NCI-H187 (cell line): ENCODE measurements at places on chromosomes 7 and 10.

GRCh38 chr10:123380491-123381085 lies 226.4 kb downstream of the BUB3 start:
- DNase-seq: no peak

GRCh38 chr10:86363833-86364490 lies 2.6 kb downstream of the GRID1 start:
- DNase-seq: no peak

GRCh38 chr7:47516386-47516785 lies 65.5 kb downstream of the TNS3 start:
- no peak for DNase-seq

DNA sequence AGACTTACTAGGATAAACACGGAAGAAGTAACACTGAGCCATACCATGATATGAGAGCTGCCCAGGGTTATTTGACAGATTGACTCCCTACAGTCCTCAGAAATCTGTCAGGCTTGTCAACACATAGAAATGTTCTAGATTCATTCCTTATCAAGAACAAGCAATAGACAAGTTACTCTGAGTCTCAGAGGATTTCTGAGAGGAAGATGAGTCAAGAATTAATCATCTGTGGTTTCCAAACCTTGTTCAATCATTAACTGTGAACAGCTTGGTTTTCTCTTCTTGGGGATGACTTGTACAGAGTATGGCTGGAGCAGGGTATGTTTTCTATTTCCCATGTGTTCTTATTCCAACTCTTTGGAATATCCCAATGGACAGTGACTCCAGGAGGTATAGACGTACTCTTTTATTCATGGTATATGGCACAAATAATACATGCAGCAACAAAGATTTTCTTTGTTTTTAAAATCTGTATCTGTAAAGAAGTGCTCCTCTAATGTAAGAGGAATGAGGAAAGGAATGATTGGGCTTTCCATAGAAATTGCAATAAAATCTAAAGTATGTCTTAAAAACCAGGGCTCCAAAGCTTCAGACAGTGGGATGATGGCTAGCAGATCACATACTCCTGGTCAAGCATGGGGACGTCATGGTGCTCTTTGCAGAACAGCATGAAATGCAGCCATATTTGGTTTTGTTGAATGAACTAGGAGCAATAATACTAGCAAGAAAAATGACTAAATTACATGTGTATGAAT lies 11.9 kb upstream of the SFR1 start:
- DNase-seq: no peak

DNA sequence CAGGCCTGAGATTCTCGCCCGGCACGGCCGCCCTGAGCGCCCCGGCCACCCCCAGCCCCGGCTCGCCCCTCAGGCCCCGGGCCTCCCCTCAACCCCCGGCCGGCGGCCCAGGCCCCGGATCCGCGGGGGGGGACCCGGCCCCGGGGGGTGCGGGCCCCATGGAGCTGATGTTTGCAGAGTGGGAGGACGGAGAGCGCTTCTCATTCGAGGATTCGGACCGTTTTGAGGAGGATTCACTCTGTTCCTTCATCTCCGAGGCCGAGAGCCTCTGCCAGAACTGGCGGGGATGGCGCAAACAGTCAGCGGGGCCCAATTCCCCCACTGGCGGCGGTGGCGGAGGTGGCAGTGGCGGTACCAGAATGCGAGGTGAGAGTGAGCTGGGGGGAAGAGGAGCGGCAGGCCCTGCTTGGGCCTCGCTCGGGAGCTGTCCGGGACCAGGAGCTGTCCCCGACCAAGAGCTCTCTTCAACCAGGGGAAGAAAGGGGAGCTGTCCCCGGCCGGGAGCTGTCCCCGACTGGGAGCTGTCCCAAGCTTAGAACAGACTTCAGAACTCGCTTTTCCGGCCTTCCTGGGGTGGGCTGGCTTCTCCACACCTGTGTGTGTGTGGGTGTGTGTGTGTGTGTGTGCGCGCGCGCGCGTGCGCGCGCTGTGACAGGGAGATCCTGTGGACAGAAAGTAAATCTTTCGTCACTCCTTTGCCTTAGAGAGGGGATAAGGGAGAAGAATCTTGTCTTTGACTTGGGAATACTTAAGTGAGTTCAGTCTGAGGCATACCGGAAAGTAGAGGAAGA lies 510 bp downstream of the ZSWIM8 start:
- DNase-seq: no peak

DNA sequence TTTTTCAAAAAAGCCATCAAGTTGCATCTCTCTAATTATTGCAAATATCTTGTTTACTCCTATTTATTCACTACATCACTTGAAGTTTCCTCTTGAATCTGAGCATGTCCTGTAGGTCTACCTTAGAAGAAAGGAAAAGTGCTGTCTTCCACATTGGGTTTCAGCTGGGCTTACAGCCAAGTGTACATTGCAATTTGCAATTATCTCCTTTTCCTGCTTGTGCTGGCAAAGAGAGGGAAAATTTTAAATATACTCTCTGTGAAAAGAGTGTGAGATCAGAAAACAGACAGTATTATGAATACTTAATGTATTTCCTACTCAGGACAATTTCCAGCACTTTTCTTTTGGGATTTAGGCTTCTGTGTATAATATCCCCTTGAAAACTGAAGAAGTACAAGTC lies 839.7 kb downstream of the CNTNAP2 start:
- no peak for DNase-seq

DNA sequence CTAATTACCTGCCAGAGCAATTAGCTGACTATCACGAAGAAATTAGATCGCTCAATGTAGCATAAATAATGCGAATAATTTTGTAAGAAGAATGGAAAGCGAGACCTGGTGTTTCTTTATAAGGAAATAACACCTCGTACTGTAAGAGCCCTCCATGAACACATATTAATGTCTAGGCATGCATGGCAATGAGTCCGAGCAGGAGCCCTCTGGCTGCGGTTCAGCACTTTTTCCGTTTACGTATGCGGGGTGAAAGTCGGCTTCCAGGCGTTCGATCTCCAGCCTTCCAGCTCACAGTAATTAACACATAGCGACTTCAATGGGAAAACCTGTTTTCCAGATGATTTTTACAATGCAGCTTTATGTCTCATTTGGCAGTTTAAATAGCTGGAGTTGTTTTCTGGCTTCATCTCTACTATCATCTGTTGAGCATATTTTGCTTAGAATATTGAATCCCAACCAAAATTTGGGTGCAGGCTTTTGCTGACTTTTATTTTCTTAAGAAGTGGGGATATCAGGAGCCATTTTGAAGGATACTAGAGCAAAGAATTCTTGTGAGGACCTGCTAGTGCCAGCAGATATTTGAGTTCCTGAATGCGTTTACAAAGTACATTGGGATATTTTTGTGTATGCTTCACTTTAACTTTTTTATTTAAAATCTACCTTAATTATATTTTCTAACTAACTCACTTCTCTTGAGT lies 7.2 kb upstream of the SP8 start:
- DNase-seq: no peak

GRCh38 chr10:110005719-110006118 lies 2.1 kb upstream of the ADD3 start:
- DNase-seq: no peak

DNA sequence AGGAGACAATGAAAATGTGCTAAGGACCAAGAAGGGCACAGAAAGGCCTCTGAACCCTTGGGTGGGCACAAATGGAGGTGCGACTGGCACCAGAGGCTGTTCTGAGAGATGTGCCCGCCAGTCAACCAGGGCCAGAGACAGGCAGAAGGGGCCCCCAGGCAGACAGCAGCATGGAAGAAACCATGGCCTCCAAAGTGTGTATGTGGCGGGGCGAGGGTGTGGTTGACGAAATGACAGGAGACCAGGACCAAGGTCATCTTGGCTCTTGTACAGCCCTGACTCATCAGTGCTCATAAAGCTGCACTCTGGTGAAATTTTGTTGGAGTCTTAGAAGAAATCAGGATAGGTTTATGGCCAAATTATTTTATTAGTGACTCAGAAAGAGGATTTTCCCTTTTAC lies 4.0 kb upstream of the MRPS24 start:
- DNase-seq: no peak
